ENCODE measurements at places on chromosomes 1 and 21.

DNA sequence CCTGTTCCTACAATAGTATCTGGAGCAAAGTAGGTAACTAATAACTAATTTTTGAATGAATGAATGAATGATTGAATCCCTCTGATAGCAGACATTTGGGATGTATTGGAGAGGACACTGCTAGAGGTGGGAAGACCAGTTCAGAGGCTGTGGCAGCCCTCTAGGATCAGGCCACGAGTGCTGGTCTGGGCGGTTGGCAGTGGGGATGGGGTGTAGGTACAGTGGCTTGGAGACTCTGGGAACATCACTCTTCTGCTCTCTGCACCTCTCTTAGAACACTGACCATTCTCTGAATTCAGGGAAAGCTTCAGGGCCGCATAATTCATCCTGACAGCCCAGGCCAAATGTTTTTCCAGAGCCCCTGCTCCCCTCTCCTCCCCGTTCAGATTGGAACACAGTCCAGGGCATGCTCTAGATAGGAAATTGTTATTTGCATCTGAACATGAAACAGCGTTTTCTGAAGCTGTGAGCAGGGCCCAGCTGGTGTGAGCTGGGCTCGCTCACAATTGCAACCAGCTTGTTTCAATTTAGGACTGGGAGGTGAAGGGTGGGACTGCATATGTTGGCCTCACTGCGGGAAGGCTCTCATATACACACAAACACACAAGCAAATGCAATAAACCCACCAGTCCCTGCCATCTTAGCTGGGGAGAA is 253.1 kb upstream of the USP24 start:
- DNase-seq = no peak

DNA sequence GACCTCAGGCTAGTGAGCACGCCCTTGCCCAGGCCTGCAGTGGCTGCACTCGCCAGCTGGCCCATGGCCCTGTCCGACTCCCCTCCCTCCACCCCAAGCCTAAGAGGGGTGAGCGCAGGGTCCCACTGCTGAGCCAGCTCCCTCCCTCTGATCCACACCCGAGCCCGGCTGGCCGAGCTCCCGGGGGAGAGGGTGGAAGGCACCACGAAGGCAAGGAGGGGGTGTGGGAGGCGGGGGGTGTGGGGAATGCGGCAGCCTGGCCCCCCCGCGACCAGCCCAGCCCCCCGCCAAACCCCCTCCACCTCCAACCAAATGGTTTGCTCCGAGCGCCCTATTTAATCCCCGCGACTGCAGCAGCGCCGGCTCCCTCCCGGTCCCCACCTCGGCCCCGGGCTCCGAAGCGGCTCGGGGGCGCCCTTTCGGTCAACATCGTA is at the start of gene CADM3:
Gene CADM3, plus strand, starts transcription at position 362 of the 434 bp plus-strand sequence. CDS start 151 bp downstream, outside the sequence.
- DNase-seq = no peak

GRCh38 chr21:43814215-43815106 is 25.1 kb downstream of the RRP1 start:
- DNase-seq = no peak

DNA sequence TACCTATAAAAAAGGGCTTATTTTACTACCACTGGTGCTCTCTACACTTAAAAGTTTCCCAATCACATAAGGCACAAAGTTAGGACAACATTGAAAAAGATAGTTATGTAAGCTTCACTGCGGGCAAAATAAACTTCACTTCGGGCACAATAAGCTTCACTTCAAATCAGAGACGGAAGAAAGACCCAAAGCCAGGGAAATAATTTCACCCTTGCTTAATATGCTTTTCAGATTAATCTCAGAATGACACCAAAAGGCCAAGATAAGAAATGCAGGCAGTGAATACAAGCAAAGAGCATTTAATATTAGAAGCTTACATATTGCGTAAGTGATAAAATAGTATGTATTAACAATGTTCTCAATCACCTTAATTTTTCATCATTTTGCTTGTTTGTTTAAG is 444.2 kb downstream of the SETD4 start:
- DNase-seq = no peak

- DNase-seq = no peak
These were observed 38.9 kb downstream of the XPR1 start for GRCh38 chr1:180670681-180671080.

GRCh38 chr1:198903203-198903602 is 264.4 kb downstream of the PTPRC start:
- DNase-seq = peak; percentile 26

DNA sequence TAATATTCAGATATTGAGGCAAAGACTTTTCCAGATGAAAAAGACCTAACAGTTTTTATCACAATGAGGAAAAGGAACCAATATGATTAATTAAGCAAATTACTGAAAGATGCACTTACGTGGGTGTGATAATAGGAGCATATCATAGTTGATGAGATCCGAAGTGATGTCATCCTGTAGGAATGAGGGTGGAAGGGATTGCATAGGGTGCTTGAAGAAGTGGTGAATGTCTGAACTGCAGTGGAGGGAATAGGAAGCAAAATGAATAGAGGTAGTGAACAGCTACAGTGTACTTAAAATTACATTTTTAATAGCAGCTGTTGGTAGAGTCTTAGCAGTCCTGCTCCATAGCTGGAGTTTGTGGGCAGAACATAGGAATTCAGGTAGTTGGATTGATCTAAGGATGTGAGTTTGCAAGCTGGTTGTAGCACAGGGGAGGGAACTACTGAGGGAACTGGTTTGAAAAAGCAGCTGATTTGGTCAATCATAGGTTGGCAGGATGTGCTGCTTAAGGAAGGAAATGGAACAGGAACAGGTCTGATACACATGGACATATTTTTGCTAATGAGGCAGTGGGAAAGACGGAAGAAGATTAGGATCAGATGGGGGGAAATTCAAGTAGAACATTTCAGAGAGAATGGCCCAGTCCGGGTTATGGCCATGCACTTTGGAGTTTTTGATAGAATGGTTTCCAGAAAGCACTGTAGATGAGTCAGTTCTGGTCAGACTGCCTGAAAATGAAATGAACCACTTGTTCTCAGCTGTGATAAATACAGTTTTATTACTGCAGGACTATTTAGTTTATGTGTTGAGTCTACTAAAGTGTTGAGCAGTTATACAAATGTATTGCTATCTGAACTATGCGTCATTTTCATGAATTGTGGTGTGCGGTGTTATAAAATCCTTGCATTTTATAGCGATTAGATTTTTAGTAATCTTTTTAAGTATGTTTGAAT is 155.8 kb downstream of the RYR2 start:
- no peak for DNase-seq

DNA sequence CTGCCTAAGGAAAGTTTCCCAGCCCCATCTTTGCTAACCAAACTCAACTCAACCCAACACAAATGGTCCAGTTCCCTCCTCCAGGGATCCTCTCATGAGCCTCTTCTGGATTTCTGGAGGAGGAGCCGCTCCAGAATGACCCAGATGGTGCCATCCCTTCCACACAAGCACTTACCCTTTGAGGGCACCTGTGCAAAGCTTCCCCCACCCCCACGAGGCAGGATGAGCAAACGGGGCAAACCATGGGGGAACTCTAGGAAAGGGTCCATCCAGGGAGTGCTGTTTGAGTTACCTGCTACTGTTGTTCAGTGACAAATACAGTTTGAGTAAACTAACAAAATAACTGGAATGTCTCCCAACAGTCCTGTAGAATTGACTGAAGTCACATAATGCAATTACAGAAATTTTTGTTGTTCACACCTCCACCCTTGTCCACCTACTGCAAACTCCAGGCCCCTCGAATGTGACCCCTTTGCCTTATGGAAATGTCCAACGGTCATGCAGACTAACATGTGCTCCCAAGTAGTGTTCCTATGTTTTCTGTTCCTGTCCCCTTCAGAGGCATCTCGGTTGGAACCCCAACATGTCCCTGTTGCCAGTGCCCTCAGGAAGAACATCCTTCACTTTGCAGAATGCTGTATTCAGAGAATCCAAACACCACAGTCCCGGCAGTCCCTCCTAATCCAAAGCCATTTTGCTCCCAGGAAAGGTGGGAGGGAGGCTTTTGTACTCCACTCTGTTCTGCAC is 160.1 kb downstream of the RRAGC start:
- DNase-seq = no peak

- DNase-seq = no peak
These were observed 58.5 kb downstream of the SLC25A24 start for GRCh38 chr1:108141621-108142020.

- no peak for DNase-seq
These were observed 70.7 kb upstream of the SYT6 start for GRCh38 chr1:114224196-114224907.

Measured in NCI-H2081 (cell line).